ENCODE measurements at places on chromosomes 12 and 14.

DNA sequence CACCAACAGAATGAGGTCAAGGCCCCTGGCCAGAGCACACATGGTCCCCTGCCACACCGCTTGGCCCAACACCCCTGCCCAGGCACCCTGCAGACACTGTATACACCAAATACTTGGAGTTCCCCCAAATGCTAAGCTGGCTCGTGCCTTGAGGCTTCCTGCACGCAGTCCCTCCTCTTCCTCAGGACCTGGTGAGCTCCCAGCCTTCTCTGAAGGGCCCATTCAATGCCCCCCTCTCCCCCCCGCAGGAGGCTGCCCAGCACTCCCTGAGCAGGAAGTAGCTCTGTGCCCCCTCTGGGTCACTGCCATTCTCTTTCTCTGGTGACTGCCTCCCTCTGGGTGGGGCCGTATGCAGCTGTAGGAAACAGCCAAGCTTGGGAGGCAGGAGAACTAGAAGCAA, 75.3 kb downstream of the ITPK1 start:
- no peak overlapping the region for H3K27ac ChIP-seq
- H3K4me3 ChIP-seq = no peak overlapping the region
- H3K27me3 ChIP-seq = no peaks in the 10 kb centered on the region
- no peaks in the 10 kb centered on the region for H3K36me3 ChIP-seq
- no peaks in the 10 kb centered on the region for H3K4me1 ChIP-seq

GRCh38 chr12:76927170-76927784, 48.5 kb upstream of the CSRP2 start:
- no peak for DNase-seq
- H3K4me3 ChIP-seq = no peak overlapping the region
- H3K36me3 ChIP-seq = no peaks in the 10 kb centered on the region
- H3K4me1 ChIP-seq = no peaks in the 10 kb centered on the region
- H3K27me3 ChIP-seq = no peaks in the 10 kb centered on the region
- no peak overlapping the region for H3K27ac ChIP-seq

- H3K36me3 ChIP-seq = no peaks in the 10 kb centered on the region
- H3K4me1 ChIP-seq = peaks cover 2% of the 10 kb centered on the region
- H3K27me3 ChIP-seq = no peaks in the 10 kb centered on the region
- H3K4me3 ChIP-seq = no peak overlapping the region
Measured at GRCh38 chr14:31265701-31266398, 58.3 kb upstream of the HECTD1 start.

- peaks cover 83% of the 10 kb centered on the region for H3K27me3 ChIP-seq
- DNase-seq = no peak
- no peak overlapping the region for H3K27ac ChIP-seq
- no peaks in the 10 kb centered on the region for H3K36me3 ChIP-seq
- peaks cover 20% of the 10 kb centered on the region for H3K4me1 ChIP-seq
Measured at GRCh38 chr12:54033106-54033979, 493 bp downstream of the HOXC5 start.

Measured in effector memory CD4-positive, alpha-beta T cell (primary cell).